ENCODE measurements at places on chromosomes 11 and 22.

GRCh38 chr11:115924744-115925567 is 420.7 kb upstream of the CADM1 start:
- DNase-seq: no peak

- DNase-seq: no peak
Observed at GRCh38 chr11:71929491-71929890, 645 bp downstream of the RNF121 start.

- DNase-seq: no peak
Observed at GRCh38 chr11:64095273-64095817, 59.6 kb downstream of the FLRT1 start.

GRCh38 chr11:32899438-32899837 is 6.8 kb downstream of the QSER1 start:
- DNase-seq: no peak

DNA sequence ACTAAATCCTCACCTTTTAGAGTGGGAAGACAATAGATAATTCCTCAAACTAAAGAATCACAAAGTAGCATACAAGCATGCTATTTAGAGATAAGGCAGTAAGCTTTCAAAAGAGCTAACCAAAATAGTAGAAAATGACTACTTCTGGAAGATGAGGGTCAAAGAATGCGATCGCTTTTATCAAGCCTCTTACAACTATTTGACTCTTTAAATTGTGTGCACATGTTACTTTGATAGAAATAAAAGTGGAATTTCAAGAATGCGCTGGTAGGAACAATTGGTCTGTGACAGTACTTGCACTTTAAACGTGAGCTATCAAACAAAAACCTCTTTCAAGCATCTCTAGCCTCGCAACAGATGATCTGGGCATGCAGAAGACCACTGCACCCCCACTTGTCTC is 97.3 kb downstream of the COMMD9 start:
- DNase-seq: no peak

DNA sequence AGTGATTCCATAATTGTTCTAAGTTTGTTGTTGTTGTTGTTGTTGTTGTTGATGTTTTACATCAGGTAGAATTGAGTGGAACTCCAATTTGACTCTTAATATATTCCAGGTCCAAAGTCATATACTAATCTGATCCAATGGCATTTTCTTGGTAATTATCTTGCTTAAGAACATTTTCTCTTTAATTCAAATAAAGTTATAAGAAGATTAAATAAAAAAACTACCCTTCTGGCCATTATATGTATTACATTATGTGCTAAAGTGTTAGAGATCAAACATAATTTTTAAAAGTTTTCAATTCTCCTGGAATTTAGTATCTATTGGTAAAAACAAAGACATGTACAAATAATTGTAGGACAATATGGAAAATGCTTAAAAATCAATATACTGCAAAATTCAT is 775.4 kb downstream of the LUZP2 start:
- DNase-seq: no peak

- DNase-seq: no peak
Observed at GRCh38 chr11:28105869-28106268, 2.1 kb downstream of the KIF18A start.

- no peak for DNase-seq
Observed at GRCh38 chr11:7927635-7928034, 3.4 kb downstream of the OR10A6 start.

GRCh38 chr22:26287382-26288225 is 118.3 kb downstream of the SEZ6L start:
- no peak for DNase-seq

- no peak for DNase-seq
Observed at GRCh38 chr11:132312701-132313111, 942.3 kb downstream of the NTM start.

GRCh38 chr11:35488117-35488516 is 37.3 kb downstream of the PAMR1 start:
- no peak for DNase-seq

DNA sequence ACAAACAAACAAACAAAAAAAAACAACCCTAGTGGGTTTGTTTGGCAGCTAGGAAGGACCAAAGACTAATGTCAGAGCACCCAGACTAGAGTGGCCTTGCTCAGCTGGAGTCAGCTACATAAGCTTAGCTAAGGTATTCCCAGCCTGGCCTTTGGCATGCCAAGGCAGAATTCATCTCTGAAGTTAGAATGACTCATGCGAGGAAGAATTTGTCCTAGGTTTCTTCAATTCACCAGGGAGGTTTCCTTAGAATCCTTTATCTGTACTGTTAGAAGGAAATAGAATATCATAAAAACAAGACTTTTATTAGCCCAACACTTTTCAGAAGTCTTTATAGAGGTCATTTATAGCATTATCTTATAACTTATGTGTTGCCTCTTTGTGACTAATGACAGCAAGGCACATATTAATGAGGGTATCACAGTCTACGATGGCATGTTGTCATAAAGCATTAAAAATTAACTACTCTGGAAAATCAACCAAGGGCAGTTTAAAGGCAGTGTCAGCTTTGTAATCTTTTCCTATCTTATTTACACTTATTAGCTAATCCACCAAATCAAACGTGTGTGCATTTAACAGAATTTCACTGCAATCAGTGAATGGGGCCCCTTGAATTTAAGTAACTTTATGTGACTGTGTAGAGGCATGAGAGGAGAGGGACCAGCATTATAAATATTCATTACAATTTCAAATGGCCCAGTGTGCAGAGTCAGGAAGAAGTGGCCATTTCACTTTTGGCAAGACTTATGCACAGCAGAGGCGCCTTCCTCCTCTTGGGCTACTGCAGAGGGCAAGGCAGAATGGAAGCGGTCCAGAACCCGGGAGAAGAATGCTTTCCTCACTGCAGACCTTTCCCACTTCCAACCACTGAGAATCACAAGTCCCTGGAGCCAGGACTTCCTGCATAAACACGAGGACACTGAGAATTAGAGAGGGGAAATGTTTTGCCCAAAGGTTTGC is 36.3 kb downstream of the SLC5A1 start:
- DNase-seq: no peak

GRCh38 chr22:19713650-19714311 is 522 bp upstream of the SEPTIN5 start:
- DNase-seq: no peak

DNA sequence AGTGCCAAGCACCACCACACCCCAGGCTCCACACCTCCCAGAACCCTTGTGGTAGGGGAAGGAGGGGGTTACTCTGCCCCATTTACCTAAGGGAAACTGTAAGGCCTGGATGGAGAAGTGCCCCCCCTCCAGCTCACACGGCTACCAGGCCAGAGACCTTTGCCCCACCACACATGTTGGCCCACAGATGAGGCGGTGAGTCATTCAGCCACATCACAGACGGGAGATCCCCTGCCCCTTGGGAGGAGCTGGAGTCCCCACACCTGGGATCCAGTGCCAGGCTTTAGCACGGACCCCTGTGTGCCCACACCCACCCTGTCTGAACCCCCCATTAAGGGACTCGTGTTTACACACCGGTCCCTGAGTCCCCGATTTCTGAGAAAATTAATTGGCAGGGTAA is 24.9 kb downstream of the CDKN1C start:
- DNase-seq: no peak

DNA sequence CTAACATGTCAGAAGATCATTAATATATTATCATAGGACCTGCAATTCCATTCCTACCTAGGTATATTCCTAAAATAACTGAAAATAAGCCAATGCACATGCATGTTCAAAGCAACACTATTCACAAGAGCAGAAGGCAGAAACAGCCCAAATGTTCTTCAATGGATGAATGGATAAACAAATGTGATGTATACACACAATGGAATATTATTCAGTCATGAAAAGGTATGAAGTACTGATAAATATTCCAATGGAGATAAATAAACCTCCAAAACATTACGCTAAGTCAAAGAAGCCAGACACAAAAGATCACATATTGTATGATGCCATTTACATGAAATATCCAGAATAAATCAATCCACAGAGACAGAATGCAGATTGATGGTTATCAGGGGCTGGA is 16.8 kb downstream of the AMBRA1 start:
- no peak for DNase-seq

- DNase-seq: no peak
Observed at GRCh38 chr11:85893395-85893794, 38.2 kb downstream of the CCDC83 start.

DNA sequence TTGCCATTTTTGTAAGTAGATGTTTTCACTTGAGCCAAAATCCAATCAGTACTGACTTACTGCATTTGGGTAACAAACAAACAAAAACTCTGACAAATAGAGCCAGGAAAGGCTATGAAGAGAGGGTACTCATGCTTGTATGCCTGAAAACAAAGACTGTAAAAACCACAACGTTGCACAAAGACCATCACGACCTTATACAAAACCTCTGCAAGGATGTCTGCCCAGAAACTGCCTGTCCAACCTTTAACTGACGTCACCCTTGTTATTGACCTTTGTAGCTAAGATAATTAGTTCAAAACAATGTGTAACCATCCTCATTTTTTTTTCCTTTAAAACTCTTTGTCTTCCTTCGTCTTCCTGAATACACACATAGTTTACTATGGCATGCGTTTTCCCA is 804 bp upstream of the CREBZF start:
- no peak for DNase-seq

GRCh38 chr11:57785072-57785471 is 23.5 kb downstream of the CTNND1 start:
- DNase-seq: no peak

DNA sequence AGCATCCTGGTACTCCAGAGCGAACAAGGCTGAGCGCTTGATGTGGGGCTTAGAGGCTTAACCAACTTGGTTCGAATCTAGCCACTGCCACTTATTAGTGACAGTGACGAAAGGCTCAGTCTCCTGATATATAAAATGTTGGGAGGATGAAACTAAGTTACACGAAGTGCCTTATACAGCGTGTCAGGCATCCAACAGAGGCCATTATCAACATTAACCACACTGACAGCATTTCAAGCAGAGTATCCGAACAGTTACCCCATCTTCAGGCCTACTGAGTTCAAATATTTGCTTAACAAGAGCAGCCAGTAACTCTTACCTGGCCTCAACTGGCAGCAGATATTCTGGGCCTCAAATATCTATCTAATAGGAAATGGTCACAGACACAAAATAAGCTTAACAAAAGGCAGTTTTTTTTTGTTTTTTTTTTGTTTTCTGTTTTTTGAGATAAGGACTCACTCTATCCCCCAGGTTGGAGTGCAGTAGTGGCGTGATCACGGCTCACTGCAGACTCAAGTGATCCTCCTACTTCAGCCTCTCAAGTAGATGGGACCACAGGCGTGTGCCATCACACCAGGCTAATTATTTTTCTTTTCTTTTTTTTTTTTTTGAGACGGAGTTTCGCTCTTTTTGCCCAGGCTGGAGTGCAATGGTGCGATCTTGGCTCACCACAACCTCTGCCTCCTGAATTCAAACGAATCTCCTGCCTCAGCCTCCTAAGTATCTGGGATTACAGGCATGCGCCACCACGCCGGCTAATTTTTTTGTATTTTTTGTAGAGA is 2.9 kb downstream of the SERPIND1 start:
- no peak for DNase-seq

- DNase-seq: no peak
Observed at GRCh38 chr11:89625171-89625570, 84.9 kb upstream of the TRIM77 start.

DNA sequence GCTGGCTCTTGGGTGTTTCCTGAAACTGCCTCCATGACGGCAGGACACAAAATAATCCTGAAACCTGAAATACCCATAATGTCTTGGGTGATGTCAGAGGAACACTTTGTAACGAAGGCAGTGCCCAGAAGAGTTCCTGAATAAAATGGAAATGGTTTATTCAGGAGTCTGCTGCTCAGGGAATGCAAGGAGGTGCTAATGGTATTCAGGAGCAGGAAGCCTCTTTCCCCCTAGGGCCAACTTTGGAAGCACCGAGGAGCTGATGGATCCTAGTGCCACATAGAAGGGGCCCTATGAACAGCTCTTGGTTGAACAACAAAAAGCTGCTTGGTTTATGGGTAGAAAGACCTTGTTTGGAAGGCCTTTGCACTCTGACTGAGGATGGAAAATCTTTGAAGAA is 15.5 kb downstream of the TREH start:
- DNase-seq: no peak

- DNase-seq: no peak
Observed at GRCh38 chr11:102430158-102430836, 22.3 kb downstream of the TMEM123 start.

GRCh38 chr11:126592496-126593410 is 237.3 kb downstream of the ST3GAL4 start:
- no peak for DNase-seq

DNA sequence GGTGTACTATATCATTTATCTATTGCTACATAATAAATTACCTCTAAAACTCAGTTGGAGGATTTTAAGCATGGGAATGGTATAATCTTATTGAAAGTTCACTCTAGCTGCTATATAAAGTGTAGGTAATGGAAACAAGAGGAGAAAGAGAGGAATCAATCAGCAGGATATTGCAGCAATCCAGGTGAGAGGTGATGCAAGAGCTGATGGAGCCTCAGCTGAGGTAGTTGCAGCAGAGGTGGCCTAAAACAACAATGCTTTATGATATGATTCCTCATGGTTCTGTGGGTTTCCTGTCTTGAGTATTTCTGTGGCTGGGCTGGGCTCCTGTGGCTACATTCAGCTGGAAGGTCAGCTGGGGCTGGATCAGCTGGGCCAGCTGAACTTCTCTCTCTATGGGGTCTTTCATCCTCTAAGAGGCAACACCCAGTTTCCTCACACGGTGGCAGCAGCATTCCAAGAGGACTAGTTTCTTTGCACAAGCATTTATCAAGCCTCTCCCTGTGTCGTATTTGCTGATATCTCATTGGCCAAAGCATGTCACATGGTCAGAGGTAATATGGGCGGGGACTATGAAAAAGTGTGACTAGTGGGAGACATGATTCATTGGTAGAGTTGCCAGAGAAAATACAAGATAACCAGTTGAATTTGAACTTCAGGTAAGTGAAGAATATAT is 135.4 kb upstream of the LARGE1 start:
- DNase-seq: no peak

DNA sequence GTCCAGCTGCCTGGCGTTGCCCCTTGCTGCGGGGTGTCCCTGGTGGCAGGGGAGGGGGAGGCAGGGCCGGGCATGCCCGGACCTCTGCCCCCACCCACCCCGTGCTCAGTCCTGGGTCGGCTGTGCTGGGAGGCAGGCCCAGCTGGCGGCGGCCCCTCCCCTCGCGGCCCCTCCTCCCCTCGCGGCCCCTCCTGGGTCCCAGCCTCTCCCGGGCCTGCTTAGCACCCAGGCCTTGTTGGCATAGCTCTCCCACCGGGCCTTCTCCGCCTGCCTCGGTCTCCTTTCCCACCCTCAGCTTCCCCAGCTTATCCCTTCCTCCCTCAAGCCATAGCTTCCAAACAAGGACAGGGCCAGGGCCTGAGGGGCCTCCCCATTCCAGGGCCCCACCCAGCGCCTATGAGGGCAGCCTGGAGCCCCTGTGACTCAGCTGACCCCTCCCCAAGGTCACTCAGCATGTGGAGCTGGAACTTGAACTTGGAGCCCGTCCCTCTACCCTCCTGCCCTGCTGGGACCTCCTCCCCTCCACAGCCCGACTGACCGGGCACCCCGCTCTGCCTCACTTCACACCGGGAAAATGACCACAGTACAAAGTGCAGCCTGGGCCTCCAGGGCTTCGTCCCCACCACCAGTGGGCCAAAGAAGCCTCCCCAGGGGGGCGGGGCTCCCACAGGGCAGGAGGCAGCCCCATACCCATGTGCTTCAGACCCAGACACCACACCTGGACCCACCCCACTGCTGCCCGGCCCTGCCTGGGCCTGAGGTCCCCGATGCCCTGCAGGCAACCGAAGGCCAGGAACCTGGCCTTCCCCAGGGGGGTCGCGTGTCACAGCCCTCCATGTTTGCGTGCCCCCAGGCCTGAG is 1.2 kb downstream of the EPS8L2 start:
- no peak for DNase-seq

- DNase-seq: no peak
Observed at GRCh38 chr11:26201411-26201810, 130.5 kb upstream of the ANO3 start.
